Astrocyte of the hippocampus (primary cell): ENCODE measurements at places on chromosomes 1 and 21.

- DNase-seq: peak; percentile 40
Measured at GRCh38 chr1:58857680-58858673, 74.1 kb upstream of the JUN start.

DNA sequence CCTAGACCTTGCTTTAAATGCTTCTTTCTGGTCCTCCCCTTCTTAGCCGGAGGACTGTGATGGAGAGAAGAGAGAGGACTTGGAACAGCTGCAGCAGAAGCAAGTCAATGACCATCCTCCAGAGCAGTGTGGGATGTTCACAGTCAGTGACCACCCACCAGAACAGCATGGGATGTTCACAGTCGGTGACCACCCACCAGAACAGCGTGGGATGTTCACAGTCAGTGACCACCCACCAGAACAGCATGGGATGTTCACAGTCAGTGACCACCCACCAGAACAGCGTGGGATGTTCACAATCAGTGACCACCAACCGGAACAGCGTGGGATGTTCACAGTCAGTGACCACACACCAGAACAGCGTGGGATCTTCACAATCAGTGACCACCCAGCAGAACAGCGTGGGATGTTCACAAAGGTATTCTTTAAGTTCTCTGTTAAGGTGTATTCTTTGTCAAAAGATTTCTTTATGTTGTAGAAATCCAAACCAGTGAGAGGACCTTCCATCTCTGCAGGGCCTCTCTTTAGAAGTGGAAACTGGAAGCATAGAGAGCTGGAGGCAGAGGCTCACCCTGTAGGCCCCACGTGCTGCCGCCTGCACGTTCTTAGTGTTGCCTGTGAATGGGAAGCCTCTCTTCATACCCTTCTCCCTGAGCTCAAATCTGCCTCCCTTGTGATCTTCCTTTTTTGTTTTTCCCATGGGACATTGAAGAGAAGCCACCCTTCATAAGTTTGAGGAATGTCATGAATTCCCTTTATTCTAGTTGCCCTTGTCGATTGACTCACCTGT, 10.6 kb downstream of the PCNT start:
- no peak for DNase-seq

GRCh38 chr1:14367451-14367850, 231.0 kb upstream of the KAZN start:
- no peak for DNase-seq

GRCh38 chr1:2135441-2135841, 59.1 kb downstream of the FAAP20 start:
- peak; percentile 93 for DNase-seq
